Activated naive CD4-positive, alpha-beta T cell (primary cell): ENCODE measurements at places on chromosomes 2 and 18.

- no peak for DNase-seq
Measured at GRCh38 chr2:241977557-241978300, 108.2 kb downstream of the RTP5 start.

- DNase-seq = no peak
Measured at GRCh38 chr2:101998896-101999789, 7.4 kb downstream of the IL1R2 start.

GRCh38 chr18:44986933-44987332, 306.2 kb downstream of the SETBP1 start:
- DNase-seq = no peak

GRCh38 chr2:108182489-108182888, 57.3 kb upstream of the SULT1C3 start:
- DNase-seq = no peak

DNA sequence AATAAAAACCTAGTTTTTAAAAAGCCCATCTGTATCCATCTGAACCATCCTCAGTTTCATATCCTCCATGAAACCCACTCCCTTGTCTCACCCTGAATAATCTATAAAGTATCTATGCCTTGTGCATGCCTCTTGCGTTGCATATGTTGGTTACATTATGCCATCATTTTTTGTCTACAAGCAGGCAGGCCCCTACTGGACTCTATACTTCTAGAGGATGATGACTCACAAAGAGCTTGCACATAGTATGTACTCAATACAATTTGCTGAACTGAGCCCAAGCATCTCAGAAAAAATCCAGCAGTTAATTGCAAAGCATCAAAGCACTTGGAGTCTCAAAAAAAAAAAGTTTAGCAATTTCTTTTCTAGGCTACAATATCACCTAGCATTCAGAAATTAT, 95.6 kb downstream of the DYM start:
- no peak for DNase-seq

- no peak for DNase-seq
Measured at GRCh38 chr18:50320719-50321118, 33.2 kb upstream of the CXXC1 start.

DNA sequence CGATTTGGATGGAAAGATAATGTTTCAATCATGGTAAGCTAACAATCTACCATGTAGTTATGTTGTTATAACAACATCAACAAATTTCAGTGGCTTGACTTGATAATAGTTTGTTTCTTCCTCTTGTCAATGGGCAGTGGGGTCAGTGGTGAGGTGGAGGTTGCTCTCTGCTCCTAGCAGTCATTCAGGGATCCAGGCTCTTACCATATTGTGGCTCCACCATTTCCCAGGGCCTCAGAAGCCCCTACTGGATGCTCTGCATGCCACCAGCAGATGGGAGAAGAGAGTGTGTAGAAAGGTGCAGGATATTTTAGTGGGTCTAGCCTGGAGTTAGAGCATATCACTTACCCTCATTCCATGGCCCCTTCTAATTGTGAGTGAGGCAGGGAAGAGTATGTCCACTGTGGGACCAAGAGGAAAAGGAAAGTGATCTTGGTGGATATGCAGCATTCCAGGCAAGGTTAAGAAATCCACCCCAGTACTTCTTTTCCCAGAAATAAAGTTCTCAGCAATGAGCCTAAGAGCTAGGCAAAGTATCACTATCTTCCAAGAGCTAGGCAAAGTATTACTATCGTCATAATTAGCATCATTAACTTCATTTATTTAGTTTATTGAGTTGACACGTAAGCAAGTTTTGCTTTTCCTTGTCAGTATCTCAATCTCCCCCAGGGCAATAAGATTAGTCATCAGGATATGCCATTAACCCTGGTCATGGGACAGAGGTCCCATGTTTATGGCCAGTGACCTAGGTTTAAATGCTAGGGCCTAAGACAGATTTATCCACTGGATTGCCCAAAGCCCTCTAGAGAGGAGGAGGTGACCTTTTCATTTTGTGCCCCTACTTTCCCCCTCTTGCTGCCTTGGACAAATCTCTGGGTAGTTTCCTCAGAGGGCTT, 4.2 kb upstream of the IWS1 start:
- DNase-seq = no peak

DNA sequence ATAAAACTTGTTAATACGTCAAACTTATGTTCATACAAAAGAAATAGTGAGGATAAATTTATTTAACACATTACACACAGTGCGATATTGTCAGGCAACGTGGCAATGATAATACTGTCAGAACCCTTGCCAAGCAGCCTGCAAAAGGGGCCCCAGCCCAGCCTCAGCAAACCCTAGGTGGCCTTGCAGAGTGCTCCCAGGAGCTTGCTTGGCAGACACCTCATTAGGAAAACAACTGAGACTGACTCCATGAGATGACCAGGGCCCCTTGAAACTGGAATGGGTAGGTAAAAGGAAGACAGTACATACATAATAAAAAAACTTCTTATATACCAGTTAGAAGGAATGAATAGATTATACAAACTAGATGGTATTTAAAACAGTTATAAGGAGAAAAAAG, 136.6 kb upstream of the EPC2 start:
- DNase-seq = no peak

- no peak for DNase-seq
Measured at GRCh38 chr2:177983183-177983788, 89.3 kb downstream of the PDE11A start.
